ENCODE measurements at places on chromosomes 11 and 22.

DNA sequence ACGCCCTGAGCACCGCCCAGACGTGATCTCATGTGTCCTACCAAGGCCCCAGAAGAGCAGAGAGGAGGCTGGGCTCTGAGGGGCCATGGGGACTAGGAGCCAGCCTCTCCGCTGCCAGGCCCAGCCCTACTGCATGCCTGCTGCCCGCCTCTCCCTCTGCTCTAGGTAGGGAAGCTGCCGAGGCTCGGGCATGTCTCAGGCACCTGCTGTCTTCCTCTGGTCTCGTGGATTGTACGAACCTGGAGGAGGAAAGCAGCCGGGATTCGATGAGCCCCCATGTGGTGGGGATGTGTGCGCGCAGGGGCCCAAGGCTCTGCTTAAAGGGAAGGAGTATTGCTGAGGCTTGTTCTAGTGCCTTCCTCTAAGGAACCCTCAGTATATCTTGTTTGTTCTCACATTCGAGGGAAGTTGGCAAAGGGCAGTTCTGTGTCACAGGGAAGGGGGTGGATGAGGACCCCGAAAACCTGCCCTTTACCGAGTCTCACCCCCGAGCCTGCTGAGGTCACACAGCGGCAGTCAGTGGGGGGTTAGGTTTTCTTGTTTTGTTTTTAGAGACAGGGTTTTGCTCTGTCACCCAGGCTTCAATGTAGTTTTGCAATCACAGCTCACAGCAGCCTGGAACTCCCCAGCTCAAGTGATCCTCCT is 21.2 kb downstream of the DAGLA start:
- DNase-seq, result no peak

GRCh38 chr11:46489656-46490560 is 98.3 kb upstream of the CHRM4 start:
- peak; percentile 84 for DNase-seq

DNA sequence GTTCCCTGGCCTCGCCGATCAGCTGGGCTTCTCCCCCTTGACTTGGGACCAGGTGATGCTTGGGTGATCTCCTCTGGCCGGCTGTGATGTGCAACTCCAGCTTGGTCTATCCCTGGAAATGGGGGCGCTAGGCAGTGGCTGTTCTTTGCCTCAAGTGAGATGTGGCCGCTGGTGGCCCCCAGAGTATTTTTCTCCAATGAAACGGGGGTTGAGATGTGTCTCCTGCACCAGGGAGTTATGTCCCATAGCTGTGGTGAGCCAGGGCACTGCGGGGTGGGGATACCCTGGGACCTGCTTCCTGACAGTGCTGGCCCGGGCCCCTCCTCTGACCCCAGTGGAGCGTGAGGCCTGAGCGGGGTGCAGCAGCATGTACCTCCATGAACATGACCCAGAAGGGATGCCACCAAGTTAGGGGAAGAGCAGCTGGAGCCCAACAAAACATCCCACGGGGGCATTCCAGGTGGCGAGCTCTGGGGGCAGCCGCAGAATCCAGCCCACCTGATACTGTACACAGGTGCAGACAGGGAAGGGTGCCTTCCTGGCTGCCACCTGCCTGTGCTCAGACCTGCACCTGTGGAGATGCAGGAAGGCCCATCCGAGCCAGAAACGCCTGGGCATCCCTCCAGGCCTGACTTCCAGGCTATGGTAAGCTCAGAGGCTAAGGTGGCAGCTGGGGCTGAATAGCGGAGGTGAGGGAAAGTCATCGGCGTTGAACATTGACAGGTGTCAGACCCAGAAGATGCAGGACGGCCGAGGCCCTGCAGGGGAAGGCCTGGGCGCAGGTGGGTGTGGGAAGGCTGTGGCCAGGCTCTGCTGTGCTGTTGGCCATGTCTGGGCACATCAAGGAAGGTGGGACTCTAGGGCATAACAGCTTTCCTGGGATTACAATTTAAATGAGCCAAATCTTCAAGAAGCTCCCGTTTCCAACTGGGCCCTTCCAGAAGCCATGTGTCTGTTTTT is 97.3 kb downstream of the CTTN start:
- no peak for DNase-seq

GRCh38 chr22:50061141-50061823 is 3.2 kb upstream of the TTLL8 start:
- DNase-seq, result no peak

- DNase-seq, result no peak
Measured at GRCh38 chr22:17103351-17103750, 17.8 kb downstream of the TMEM121B start.

GRCh38 chr11:35111161-35112055 is 27.6 kb upstream of the CD44 start:
- no peak for DNase-seq

DNA sequence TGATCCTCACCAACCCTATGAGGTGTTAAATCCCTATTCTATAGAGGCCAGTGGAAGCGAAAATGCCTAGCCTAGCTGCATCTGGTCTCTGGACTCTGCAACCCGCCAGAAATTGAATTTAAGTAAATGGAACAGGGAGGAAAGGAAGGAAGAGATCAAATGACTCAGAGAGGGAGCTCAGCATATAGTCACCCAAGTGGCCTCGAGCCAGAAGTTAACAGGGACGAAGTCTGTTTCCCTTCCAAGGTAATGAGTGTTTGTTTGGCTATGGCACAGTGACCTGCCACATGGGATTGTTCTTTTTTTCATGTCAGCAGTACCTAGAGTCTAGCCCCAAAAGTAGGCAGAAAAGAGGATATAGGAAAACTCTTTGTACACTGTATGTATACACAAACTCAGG is 66.3 kb downstream of the PAK1 start:
- DNase-seq, result no peak

DNA sequence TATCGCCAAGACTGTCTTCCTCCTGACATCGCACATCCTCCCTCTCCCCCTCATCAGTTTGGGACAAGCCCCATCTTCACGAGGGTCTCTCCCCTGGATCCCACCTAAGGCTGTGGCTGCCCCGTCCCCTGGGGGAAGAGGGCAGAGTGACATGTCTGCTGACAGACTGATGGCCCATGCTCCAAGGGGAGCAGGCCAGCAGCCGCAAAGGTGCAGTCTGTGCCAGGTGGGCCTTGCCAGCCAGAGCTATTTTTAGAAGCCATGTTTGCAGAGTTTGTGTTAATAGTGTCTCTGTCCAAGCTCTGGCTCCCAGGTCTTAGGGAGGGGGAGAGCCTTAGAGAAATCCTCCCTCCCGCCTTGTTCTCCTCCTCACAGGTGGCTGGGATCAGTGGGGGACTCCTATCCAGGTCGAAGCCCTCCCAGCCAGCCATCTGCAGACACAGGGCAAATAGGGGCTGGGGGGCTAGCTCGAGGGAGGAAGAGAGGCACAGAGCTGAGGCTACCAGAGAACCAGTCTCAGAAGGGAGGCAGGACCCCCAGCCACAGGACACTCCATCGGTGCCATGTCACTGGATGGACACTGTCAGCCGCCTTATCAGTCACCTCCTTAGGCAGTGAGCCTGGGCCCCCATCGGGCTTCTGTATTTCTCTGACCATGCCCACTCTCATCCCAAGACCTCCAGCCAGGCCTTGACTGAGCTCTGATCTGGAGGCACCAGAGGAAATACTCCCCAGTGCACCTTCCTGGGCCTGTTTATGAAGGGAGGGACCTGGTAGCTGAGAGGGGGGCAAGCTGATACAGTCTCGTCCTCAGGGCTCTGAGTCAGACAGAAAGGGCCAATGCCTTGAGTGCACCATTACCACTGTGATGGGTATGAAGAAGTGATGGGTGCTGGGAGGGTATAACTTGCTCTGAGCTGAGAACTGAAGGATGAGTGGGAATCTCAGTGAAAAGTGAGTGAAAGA is 49.3 kb downstream of the CHRDL2 start:
- DNase-seq, result no peak

GRCh38 chr11:44834846-44835245 is 108.1 kb downstream of the TSPAN18 start:
- DNase-seq, result no peak

DNA sequence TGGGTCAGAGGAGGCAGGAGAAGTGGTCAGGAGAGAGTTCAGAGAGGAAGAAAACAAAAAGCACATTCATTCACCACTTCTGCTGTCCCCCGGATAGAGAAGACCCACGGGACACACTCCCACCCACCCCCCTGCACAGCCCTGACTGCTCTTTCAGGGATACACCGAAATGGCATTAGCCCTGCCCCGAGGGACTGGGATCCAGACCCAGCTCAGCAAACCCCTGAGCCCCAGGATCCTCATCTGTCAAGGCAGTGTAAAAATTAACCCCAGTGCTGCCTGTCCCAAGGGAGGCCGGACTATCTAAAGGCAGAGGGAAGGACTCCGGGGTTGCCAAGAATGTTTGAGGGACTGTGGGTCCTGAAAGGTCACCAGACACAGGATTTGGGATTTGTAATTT is 31.2 kb downstream of the TPBGL start:
- DNase-seq, result no peak

GRCh38 chr11:88377646-88378045 is 40.1 kb upstream of the CTSC start:
- no peak for DNase-seq

GRCh38 chr11:12050470-12051286 is 42.3 kb upstream of the DKK3 start:
- no peak for DNase-seq
